ENCODE measurements at places on chromosomes 2 and 18.

DNA sequence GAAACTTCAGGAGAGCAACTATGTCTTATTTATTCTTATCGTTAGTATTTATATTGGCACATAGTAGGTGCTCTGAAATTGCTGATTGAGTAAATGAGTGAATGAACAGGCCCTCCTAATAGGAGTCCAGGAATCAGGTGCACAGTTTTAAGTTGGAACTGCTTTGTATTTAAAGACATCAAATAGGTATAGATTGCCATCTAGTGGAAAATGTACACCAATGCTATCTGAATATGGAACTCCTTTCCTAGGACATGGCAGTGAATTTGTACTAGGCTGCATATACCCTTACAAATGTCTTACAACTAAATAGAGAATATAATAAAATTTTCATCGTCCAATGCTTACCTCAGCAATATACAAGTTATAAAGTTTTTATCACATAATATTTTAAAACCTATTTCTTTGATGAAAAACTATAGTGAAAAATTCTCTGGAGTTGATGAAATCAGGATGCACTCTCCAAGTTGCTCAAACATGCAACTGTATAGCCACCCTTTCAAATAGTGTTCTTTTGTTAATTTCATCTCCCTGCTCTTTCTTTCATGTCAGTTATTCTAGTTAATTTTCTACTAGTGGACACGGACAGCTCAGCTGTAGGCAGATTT is 318.9 kb upstream of the SYT4 start:
- no peak for DNase-seq

GRCh38 chr2:230908595-230909191 is 16.3 kb downstream of the GPR55 start:
- DNase-seq = no peak

GRCh38 chr18:54169431-54170403 is 54.8 kb downstream of the MBD2 start:
- no peak for DNase-seq

DNA sequence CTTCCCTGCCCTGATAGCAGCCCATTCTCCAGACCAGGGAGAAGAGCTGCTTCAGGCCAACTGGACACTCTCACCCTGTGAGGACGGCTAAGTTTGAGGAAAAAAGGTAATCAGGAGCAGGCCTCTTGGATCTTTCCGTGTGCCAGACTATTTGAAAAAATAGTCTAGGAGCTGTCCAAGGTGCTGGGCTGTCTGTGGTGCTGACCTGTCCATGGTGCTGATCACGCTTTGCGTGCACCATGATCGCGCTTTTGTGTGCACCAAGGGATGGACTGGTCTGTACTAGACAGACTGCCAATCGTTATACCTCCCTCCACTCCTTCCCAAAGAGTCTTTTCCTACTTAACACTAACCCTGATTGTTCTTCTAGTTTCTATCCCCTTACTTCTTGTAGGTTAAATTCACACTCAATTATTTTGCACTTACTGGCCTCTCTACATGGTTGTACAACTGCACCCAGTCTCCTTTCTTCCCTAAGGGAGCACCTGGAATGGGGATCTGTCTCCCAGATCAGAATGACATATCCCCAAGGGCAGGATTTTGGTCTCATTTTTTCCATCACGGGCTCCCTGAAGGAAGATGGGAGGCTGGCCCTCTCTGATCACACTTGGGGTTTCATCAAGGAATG is 295.4 kb downstream of the CELF4 start:
- DNase-seq = peak; percentile 20

DNA sequence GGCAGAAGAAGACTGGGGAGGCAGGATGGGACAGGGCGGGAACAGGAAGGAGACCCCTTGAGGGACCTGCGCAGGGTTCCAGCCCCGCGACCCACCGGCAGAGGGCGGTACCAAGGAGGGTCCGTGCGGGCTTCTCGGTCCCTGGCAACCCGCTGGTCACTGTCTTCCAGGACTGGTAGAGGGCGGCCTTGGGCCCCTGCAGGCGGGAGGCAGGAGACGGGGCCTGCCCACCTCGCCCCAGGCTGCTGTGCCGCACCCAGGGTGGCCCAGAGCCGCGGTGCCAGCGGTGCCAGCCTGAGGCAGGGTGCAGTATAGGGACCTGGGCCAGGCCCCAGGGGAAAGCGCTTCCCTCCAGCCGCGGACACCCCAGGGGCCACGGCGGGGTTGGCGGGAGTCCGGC is 34.5 kb downstream of the NEURL3 start:
- peak; percentile 24 for DNase-seq

GRCh38 chr2:65436169-65436823 is 3.9 kb upstream of the SPRED2 start:
- peak; percentile 35 for DNase-seq

DNA sequence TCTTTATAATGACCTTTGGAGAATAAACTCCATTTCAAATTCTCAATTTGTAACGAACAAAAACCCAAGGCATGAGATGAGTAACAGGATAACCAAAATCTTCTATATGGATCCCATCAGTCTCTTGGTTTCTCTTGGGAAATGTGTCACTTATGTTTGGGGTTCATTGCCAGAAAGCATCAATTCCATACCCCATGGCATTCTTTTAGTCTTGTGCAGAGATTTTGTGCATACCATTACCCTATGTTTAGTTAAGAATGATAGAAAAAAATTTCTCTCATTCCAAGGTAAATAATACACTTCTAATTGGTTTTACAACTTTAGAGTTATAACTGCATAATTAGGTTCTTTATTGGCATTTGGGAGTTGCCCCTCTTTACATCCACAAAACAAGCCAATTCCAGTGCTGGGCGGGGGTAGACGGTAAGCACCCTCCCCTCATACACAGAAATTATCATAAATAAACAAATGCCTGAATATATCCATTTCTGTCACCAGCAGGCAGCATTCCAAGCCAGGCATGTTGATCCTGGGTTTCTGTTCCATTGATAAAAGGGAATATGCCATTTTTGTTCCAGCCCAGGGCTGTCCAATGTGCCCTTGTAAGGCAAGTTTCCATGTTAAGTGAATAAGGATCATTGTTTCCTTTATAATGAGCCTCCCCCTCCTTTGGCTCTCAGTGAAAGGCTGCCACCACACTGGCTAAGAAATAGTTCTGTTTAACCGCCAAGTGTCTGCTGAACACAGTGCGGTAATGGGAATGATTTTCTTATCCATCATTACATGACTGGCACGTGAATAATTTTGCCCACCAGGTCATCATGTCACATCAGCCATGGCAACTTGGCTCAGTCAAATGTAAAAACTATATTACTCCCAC is 680.1 kb upstream of the ZEB2 start:
- DNase-seq = no peak

- no peak for DNase-seq
Observed at GRCh38 chr2:46171996-46172546, 125.1 kb upstream of the EPAS1 start.

DNA sequence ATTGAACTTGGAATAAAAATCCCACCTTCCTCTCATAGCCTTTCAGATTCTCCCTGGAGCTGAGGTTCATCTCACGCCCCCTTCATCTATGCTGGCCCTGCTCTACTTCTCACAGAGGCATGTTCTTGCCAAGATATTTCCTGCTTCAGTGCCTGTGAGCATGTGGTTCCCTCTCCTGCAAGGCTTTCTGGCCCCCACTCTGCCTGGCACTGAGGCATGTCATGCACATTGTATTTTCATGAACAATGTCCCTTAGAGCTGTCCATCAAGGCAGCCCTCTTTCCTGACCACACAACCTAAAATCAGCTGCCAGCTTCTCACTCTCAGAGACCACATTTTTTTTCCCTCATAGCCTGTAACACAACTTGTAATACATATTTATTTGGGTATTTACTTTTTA is 18.0 kb upstream of the HK2 start:
- no peak for DNase-seq

DNA sequence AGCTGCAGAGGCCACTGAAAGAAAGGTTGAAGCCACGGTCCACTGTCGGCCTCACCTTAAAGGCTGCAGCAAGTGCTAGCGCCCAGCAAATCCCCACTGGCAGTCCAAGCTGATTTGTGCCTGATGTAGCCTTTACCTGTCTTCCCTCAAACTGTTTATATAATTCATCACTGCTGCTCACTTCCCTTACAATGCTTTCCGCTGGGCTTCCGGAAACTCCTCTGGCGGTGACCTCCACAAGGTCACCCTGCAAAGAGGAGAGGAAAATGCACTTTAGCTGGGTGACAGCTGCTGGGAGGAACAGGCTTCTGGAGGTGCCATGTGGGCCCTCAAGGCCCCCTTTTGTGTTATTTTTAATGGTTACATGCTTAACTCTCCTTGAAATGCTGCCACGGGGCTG is 126.2 kb downstream of the CMPK2 start:
- DNase-seq = no peak

DNA sequence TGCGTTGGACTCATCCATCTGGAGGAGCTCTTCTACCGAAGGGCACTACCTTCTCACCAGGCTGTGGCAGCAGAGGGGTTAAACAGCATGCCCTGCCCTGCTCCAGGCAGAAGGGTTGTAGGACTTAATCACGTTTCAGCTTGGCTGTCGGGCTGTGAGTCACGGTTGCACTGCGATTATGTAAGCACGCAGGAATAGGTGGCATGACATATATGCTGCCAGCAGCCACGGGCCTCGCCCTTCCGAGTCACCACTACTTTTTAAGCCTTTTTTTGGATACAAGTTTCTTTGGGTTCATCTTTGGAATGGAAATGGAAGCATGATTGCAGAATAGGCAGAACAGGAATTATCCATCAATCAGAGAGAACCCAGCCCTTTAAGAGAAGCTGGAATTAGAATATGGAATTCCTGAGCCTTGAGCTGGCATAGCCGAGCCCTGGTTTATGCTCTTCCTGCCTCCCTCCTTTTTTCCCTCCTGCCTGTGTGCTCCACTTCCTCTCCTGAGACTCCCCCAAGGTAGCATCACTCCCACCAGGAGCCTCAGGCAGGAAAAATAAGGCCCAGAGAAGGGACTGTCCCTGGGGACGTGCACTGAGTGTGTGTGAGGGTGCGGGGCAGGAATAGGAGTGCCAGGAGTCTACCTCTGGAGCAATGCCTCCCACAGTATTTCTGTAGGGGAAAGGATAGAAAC is 86.8 kb downstream of the SEMA4F start:
- DNase-seq = no peak

- no peak for DNase-seq
Observed at GRCh38 chr2:136572335-136572734, 193.0 kb upstream of the THSD7B start.

DNA sequence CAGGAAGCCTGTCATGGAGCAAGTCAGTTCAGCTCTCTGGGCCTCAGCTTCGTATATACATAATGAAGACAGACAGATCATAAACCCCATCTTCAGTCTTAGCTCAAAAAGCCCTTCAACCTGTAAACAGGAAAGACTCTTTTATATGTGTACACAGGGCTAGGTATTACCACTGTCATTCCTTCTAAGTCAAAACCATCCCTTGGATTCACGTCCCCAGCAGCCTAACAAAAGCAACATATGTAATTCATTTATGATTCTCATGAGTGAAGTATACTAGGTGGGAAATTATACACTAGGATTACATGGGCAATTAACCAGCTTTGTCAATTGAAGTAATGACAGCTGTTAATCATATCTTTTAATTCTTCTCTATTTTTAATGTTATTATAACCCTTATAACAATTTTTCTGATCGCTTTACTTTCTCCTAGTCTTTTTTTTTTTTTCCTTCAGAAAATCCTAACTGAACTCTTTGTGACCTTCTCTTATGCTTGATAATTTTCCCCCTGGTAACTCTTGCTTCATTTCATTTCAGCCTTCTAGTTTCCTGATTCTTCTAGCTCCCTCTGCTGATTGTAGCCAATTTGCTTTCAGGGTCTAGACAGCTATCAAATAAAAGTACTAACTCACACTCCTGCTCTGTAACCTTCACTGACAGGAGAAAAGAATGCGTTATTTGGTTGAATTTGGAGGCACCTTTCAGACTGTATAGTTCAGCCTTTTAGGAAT is 99.7 kb downstream of the RBM43 start:
- DNase-seq = no peak

DNA sequence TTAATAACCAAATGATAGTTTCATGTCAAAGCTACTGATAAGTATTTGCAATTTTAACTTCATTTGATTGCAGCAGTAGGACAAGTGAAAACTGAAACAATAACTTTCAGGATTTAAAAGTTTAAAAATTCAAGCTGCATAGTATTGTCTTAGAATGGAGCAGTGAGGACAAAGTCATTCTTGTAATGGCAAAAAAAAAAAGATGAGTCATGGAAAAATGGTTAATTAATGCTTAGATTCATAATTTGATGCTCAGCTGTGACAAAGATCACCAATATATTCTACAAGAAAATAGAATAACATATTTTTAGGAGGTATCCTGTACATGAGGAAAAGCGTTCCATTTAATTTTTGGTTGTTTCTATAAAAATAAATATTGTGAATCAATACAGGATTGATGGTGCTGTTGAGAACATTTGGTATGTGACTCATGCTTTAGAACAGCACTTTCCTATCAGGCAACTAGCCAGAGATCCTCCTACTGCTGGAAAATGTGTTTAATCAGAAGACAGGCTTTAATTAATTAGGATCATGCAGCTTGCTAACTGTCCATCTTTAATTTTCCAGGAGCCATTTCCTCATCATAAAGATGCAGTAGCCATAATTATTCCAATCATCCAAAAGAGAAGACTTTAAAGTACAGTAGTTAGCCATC is 239.0 kb upstream of the MMADHC start:
- no peak for DNase-seq

- DNase-seq = no peak
Observed at GRCh38 chr18:53056064-53056463, 716.1 kb downstream of the DCC start.

DNA sequence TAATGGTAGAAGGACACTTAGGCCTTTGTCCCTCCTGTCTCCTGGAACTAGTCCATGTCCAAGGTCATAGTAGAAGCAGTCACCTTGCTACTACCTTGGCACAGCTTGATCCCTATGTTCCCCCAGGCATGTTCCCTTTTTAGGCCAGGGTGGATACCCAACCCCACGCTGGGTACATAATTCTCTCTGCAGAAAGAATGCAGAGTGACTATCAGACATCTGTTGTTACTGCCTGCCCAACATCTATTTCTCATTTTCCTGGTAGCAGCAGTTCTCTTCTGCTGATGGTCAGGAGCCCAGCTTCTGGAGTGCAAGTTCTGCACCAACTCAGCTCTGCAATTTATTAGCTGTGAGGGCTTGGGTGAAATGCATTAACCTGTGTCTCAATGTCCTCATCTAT is 4.4 kb upstream of the METTL21A start:
- no peak for DNase-seq
